8988T (cell line): ENCODE measurements at places on chromosomes 1 and 21.

DNA sequence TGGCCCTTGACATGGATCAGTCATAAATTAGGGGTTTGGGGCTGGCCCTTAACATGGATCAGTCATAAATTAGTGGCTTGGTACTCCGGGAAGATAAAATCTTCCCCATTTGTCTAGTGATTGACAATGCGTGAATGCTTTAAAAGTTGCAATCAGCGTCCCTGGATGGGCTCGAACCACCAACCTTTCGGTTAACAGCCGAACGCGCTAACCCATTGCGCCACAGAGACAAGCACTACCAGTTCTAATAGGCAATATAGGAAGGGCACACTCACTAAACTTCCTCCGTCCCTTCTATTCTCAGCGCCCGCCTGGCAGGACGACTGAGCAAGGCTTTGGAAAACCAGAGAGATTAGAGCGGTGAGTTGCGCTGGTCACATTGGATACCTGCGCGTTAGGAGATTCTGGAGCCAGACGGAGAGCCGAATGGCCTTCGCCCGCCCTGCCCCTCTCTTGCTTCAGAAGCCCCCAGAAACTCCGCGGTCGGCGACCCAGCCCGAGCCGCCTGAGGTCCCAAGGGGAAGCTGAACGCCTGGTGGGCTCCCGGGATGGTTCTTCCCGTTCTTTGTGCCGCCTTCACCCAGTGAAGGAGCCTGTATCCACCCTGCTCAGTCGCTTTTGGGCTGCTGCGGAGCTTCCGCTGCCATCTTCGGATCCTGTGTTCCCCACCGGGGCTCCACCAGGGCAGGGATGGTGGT is 235.9 kb downstream of the FAM72C start:
- DNase-seq = no peak

GRCh38 chr1:61092642-61093041 is 10.3 kb downstream of the NFIA start:
- no peak for DNase-seq

DNA sequence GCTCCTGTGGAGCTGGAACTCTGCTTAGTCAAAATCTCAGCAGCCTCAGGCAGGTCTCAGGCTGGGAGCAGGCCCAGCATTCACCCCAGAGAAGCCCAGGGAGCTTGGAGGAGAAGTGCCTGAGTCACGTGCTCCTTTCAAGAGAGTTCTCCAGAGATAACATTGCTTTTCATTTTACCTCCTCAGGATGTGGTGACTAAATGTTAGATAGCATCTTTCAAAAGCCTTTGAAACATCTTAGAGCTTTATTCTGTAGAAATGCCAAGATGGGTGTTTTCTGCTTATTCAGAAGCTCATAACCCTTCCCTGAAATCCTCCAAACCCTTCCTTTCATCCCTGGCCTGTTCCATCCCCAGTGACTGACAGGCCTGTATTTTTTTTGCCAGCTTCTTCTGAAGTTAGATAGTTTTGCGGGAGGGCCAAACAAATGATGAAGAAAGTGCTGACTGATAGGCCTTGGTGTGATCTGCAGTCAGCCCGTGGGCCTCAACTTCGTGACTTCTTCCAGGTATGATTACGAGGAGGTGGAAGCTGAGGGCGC is 58.0 kb downstream of the PGM1 start:
- no peak for DNase-seq

- DNase-seq = no peak
Measured at GRCh38 chr1:107963008-107963407, 2.0 kb downstream of the VAV3 start.

DNA sequence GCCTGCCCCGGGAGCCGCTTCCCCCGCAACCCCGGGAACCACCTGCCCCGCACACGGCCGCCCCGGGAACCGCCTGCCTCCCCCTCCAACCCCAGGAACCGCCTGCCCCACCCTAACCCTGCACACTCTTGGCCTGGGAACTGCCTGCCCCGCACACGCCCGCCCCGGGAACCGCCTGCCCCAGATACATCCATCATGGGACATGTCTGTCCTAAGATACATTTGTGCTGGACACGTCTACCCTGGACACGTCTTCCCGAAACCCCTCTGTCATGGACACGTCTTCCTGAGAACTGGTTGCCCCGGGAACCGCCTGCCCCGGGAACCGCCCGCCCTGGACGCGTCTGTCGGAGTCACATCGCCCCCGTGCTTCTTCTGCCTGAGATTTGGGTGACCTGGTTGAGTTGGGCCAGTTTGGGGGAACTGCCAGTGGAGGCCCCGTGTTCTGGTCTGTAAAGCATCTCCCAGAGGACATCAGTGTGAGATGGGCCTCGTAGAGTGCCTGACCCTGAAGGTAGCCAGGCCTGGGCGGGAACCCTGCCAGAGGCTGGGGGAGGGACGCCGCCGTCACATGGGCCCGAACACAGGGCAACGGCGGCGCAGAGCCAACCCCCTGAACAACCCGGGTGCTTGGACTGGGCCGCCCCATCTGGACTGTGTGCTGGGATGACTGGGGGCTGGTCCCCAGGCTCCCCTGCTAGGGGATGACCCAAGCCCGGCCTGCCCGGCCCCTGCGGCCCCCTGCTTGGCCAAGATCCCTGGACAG is 3.6 kb downstream of the PERM1 start:
- DNase-seq = no peak

DNA sequence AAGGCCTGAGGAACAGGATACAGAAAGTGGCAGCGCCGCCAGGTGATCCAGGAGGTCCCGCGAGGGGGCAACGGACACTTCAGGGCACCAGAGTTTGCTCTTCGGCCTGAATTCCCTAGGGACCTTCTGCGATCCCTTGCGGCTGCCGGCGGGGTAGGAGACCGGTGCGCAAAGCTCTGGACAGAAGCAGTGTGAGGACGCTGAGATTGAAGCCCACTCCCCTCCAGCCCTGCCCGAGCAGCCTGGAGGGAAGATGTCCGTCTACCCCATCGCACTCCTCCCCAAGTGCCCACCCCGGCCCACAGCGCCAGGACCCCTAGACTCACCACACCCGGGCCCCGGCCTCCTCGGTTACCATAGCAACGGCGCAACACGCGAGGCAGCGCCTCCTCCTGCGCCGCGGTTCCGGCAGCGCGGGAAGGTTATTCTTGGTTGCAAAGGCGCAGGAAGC is at the start of gene ANKRD45:
Gene ANKRD45, minus strand, starts transcription at position 361 of the 451 bp plus-strand sequence. CDS start 10,433 bp downstream, outside the sequence.
- DNase-seq = no peak

GRCh38 chr1:229092377-229093237 is 178.3 kb upstream of the RAB4A start:
- no peak for DNase-seq

DNA sequence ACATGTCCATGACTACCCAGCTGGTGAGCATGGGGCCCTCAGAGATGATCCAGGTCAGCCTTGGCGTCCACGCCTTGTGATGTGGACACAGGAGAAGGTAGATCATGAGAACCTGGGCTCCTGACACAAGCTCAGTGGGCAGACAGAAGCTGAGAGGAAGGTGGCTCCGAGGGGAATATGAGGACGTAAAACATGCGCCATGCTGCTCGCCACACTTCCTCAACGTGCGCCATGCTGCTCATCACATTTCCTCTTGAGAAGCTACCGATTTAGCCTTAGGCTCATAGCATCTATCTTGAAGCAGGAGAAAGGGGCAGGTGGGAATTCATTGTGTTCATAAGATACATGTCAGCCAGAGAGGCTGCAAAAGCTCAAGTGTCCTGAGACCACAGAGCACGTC is 176.9 kb downstream of the KAZN start:
- no peak for DNase-seq

DNA sequence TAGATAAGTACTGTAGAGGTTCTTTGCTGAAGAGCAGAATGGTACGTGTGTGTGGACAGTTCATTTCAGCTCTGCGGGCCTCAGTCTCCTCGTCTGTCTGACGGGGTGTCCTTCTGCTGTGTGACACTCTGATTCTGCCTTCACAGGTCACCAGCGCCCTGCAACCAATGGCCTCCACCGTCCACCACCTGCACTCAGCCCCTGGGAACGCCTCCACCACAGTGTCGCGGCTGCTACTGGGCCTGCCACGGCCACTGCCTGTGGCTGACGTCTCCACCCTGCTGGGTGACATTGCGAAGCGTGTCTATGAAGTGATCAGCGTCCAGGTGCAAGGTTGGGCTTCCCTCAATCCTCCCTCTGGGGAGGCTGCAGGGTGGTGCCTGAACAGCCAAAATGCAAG is 17.0 kb downstream of the UMODL1 start:
- no peak for DNase-seq

GRCh38 chr1:41381692-41382479 is 20.7 kb downstream of the FOXO6 start:
- no peak for DNase-seq

DNA sequence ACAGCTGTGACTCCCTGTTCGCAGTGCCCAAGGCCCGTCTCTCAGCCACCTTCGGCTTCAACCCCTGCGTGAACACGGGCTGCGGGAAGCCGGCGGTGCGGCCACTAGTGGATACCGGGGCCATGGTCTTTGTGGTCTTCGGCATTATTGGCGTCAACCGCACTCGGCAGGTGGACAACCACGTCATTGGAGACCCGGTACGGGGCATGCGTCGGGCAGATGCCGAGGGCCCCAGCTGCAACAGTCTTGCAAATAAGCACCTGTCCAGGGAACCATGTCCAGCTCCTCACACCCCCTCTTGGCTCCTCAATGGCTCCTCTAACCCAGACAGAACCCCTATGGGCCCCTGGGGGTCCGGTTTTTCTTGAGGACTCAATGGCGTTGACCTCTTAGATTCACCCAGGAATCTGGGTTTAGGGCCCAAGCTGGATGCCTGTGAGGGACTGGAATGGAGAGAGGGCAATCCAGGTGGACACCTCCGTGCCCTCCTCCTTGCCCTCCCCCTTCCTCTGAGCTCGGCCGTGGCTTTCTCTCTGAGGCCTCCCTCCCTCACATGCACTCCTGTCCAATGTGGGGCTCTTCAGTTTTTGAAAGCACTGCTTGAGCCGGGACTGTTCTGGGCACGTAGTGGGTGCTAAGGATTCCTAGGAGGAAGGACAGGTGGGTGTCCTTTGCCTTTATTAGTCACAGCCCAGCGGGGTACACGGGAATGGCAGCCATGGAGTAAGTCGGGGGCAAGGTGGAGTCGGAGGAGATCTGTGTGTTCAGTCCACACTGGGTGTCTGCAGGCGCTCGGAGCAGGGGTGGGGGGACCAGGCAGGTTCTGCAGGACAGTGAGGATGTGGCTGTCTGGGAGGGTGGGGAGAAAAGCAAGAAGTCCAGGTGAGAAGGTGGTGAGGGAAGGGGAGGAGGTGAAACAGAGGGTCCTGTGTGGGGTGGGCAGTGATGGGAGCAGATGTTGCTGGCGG is 51.1 kb downstream of the DISP3 start:
- DNase-seq = no peak

DNA sequence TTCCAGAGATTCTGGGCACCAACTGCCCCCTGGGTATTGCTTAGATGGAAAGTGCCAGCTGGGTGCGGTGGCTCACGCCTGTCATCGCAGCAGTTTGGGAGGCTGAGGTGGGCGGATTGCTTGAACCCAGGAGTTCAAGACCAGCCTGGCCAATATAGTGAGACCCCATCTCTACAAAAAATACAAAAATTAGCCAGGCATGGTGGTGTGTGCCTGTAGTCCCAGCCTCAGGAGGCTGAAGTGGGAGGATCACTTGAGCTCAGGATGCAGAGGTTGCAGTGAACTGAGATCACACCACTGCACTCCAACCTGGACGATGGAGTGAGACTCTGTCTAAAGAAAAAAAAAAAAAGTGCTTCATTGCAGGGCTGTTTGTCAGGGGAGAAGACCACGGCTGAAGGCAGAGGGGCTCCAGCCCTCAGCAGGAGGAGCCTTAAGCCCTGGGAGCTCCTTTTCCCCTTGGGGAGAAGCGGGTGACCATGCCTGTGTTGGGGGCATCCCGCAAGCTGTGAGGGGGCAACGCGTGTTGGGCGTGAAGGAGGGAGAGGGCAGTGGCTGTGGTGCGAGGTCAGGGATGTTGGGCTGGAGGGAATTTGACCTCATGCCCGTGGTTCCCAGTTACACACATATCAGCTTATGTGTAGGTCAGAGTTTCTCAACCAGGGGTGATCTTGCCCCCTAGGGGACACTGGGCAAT is 131.5 kb upstream of the VAMP3 start:
- DNase-seq = no peak

DNA sequence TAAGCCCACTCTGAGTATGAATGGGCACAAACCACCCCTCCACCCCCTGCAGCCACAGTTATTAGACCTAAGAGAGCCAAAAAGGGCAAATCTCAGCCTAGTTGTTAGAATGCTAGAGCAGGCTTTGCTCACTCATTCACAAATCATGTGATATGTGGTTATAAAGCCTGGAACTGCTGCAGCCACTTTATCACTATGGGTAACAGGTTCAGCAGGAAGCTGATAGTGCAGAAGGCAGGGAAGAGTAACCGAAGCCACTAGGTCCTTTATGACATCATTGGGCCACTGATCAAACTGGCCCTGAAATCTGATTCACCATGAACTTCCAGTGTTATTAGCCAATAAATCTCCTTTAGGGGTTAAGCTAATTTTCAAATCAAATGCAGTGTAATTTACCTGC is 134.7 kb downstream of the GRIK1 start:
- DNase-seq = no peak

GRCh38 chr1:245879091-245879490 is 628.0 kb downstream of the SMYD3 start:
- no peak for DNase-seq

- DNase-seq = no peak
Measured at GRCh38 chr1:39295901-39296300, 91.4 kb downstream of the MACF1 start.

GRCh38 chr21:39120876-39121599 is 62.2 kb downstream of the PSMG1 start:
- DNase-seq = no peak

- no peak for DNase-seq
Measured at GRCh38 chr1:151813271-151813977, 8.2 kb upstream of the LINGO4 start.

GRCh38 chr1:59431566-59432294 is 134.8 kb downstream of the FGGY start:
- DNase-seq = no peak

GRCh38 chr1:175717610-175718540 is 25.5 kb downstream of the TNR start:
- no peak for DNase-seq

GRCh38 chr1:162696286-162696862 is 64.1 kb downstream of the DDR2 start:
- no peak for DNase-seq

DNA sequence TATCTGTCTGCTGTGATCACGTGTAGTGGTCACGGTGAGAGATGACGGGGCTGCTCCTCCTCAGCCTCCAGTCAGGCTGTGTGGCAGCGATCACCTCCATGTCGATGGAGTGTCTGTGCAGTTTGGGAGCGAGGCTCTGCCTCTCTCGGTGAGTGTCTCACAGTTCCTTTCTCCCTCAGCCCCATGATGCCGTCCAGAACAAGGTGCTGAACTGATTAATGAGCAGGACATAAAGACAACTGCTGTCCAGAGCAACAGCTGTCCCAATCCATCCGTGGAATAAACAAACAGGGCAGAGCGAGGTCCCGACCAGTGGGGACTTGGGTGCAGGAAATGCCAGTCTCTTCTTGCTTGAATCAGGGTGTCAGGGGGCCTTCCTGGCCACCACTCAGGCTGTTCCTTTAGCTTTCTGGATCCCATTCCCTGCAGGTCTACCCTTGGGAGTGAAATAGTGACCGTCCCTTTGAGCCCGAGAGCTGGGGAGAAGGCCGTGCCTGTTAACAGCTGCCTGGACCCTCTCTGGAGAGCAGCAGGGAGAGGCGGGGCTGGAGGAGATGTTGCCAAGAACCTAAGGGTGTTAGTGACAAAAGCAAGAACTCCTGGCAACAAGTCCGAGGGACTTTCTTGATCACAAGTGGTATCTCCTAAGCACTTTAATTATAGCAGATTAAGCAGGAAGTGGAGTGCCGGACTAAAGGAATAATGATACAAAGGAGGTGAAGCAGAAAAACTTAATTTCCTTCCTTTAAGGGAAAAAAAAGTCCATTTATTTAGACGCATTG is 443.9 kb downstream of the KIF26B start:
- no peak for DNase-seq
